GM18507 (cell line): ENCODE measurements at places on chromosomes 2 and 18.

- DNase-seq, result no peak
Observed at GRCh38 chr18:20971886-20972267, 139.7 kb downstream of the ROCK1 start.

DNA sequence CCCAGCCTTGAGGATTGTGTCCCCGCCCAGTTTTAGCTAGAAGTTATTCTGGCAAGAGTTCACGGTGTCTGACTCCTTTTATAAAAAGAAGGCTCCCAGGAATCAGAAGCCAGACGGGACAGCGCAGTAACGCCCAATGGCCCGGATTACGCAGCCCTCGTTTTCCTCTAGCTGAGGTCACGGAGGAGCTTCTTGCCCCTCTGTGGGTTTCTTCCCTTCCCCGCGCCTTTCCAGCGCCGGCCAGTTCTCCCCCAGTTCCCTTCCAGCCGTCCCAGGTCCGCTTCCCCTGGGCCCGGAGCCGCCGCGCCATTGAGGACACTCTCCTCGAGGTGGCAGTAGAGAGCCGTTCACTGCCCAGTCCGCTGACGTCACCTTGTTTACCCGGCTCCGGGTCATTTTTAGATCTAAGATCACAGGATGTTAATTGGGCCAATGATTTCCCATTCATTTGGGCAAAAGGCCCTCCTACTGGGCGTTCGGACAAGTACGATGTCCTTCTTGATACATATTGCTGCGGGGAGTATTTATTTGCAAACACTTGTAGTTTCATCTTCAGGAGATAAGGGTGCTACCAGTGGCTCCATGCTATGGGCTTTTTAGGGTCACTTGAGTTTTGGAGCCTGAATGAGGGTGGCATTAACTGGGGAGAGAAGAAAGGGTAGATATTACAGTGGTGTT lies 81.5 kb upstream of the PPM1B start:
- peak; percentile 68 for DNase-seq

DNA sequence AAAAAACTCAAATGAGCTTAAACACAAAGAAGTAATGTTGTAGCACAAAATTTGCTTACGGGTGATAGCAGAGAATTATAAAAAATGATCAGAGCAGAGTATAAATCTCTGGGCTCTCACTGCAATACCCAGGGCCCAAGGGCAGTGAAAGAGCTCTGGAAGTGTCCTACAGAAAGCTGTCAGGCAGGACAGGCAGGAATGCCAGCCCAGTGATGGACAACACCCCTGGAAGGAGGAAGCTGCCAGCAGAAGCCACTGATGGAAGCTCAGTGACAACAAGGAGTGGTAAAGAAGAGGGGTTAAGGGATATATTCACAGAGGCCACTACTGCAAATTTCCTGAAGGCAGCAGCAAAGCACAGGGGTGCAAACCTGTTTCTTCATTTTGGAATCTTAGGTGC lies 214.9 kb downstream of the L3MBTL4 start:
- no peak for DNase-seq

GRCh38 chr2:225994748-225995405 lies 595.4 kb downstream of the NYAP2 start:
- DNase-seq, result no peak

GRCh38 chr2:974054-974453 lies 23.4 kb downstream of the SNTG2 start:
- DNase-seq, result no peak

- DNase-seq, result no peak
Observed at GRCh38 chr2:120222186-120223033, 790 bp downstream of the TMEM185B start.

GRCh38 chr2:177239932-177240630 lies 24.4 kb downstream of the NFE2L2 start:
- DNase-seq, result no peak

- DNase-seq, result no peak
Observed at GRCh38 chr2:221402072-221402471, 170.0 kb downstream of the EPHA4 start.

GRCh38 chr2:159072795-159073194 lies 104.4 kb downstream of the TANC1 start:
- DNase-seq, result no peak
